ENCODE measurements at places on chromosomes 4 and X. TPM values are rescaled to one million over a fixed set of nuclear protein-coding genes. Genes with fewer than 3 reads are reported as not detected.

GRCh38 chr4:61919561-61919960 lies 719.4 kb downstream of the ADGRL3 start:
- H3K27ac ChIP-seq = no peak overlapping the region
- H3K36me3 ChIP-seq = no peaks in the 10 kb centered on the region
- no peaks in the 10 kb centered on the region for H3K4me1 ChIP-seq
- no peak overlapping the region for H3K4me3 ChIP-seq

- H3K4me3 ChIP-seq = no peak overlapping the region
- DNase-seq = no peak
- H3K4me1 ChIP-seq = no peaks in the 10 kb centered on the region
- no peaks in the 10 kb centered on the region for H3K36me3 ChIP-seq
- H3K27me3 ChIP-seq = peaks cover 15% of the 10 kb centered on the region
Observed at GRCh38 chr4:41080976-41081375, 133.4 kb downstream of the APBB2 start.

PCDH7 gene
- not detected for total RNA-seq

DNA sequence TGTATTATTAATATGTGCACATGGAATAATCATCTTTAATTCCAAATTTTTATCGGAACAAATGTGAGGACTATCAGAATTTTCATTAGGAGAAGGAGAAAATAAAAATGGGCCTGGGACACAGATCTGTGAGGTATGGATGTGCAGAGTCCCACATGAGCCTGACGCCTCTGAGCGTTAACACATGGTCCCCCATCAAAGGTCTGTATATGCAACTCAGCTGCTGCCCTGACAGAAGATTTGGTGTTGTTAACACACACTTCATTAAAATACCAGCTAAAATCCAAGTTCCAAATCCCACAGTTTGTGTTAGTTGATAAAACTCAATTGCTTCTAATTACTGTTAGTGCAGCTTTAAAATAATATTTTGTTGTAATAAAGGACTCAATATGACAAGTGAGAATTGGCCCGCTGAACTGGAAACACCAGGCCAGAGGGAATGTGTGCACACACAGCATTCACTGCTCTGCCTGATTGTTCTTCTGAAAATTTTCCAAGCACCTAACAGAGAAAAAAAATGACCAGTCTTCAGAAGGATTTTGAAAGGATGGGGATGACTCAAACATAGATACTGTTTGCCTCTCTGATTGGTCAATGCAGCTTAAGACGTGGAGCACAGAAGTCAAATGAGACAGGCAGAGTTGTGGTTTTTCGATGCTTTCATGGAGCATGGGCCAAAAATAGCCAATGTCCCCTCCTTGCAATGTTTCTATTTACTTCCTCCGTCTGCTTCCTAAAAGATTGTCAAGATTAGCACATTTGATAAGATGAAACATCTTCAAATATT lies 266.6 kb downstream of the NKX6-1 start:
- no peak for DNase-seq
- no peaks in the 10 kb centered on the region for H3K4me1 ChIP-seq
- peaks cover 2% of the 10 kb centered on the region for H3K27me3 ChIP-seq

DNA sequence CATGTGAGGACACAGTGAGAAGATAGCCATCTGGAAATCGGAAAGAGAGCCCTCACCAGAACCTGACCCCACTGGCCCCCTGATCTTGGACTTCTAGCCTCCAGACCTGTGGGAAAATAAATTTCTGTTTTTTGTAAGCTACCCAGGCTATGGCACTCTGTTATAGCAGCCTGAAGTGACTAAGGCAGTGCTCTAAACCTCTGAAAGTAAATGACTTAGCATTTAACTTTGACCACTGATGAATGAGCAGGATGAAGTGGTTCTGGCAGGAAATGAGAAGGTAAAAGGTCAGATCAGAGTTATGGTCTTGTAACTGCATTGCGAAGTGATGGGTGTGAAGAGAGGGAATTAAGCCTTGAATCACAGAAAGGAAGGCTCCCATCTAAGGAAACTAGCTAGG lies 17.0 kb downstream of the GPAT3 start:
- peaks cover 7% of the 10 kb centered on the region for H3K4me1 ChIP-seq
- DNase-seq = no peak
- no peak overlapping the region for H3K4me3 ChIP-seq
- no peaks in the 10 kb centered on the region for H3K27me3 ChIP-seq
- H3K36me3 ChIP-seq = no peaks in the 10 kb centered on the region

- peaks cover 9% of the 10 kb centered on the region for H3K4me1 ChIP-seq
- no peaks in the 10 kb centered on the region for H3K36me3 ChIP-seq
- H3K27me3 ChIP-seq = no peaks in the 10 kb centered on the region
- H3K27ac ChIP-seq = no peak overlapping the region
Observed at GRCh38 chr4:38925492-38926413, 58.1 kb downstream of the FAM114A1 start.

- no peaks in the 10 kb centered on the region for H3K36me3 ChIP-seq
- H3K4me3 ChIP-seq = no peak overlapping the region
- no peak overlapping the region for H3K27ac ChIP-seq
- no peaks in the 10 kb centered on the region for H3K27me3 ChIP-seq
- H3K4me1 ChIP-seq = no peaks in the 10 kb centered on the region
Observed at GRCh38 chr4:186770481-186771175, 47.0 kb upstream of the FAT1 start.

DNA sequence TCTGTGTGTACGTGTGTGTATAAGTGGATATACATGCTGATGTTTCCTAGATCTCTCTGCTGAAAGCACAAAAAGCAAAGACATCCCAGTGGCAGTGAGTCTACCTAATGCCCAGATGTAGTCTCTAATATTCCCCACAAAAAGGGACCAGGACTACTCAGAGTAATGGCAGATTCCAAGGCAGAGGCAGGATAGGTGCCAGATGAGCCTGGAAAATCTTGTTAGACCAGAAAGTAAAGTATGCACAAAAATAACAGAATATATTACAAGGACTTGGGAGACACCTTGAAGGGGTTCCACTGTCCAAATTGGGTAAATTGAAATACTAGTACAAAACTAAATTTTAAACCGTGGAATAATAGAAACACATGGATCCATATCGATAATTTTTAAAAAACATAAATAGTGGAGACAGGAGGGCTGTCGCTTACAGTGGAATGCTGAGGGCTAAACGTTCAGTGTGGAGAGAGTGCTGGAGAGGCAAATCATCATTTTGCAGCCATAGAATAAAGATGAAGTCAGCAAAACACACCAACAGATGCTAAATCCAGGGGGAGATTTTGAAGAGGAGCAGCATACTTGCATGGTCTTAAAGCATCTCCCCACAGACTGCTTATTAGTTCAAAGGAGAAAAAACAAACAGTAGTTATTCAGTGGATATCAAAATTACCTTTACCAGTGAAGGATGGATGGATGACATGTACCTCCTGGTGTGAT lies 123.4 kb upstream of the TSPAN5 start:
- H3K4me1 ChIP-seq = no peaks in the 10 kb centered on the region
- no peak overlapping the region for H3K4me3 ChIP-seq
- DNase-seq = no peak
- no peak overlapping the region for H3K27ac ChIP-seq

APELA gene
- total RNA-seq = not detected

ELF4 gene
- total RNA-seq = 27.5 TPM

FAT1 gene
- 0.02 TPM for total RNA-seq

- H3K4me1 ChIP-seq = peaks cover 6% of the 10 kb centered on the region
- peak; percentile 4 for DNase-seq
- H3K36me3 ChIP-seq = peaks cover 3% of the 10 kb centered on the region
- H3K27me3 ChIP-seq = no peaks in the 10 kb centered on the region
- no peak overlapping the region for H3K4me3 ChIP-seq
Observed at GRCh38 chrX:129545408-129545807, 5.3 kb downstream of the OCRL start.

DNA sequence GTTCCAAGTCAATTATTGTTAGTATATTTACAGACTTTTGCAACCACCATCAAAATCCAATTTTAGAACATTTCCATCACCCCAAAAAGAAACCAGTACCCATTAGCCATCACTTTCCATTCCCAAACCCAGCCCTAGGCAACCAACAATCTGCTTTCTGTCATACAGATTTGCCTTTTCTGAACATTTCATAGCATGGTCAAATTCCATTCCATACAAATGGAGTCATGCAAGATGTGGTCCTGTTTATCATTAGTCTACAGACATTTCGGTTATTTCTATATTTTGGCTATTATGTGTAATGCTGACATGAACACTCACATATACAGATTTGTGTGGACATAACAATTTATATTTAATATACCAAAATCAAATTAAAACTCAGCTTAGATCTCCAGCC lies 508.7 kb downstream of the ZNF674 start:
- H3K27me3 ChIP-seq = peaks cover 4% of the 10 kb centered on the region
- no peak overlapping the region for H3K27ac ChIP-seq
- H3K4me3 ChIP-seq = no peak overlapping the region
- DNase-seq = no peak

DNAJB14 gene
- total RNA-seq = 46.2 TPM

GRCh38 chr4:98890702-98891455 lies 38.1 kb downstream of the EIF4E start:
- H3K27ac ChIP-seq = no peak overlapping the region
- H3K27me3 ChIP-seq = no peaks in the 10 kb centered on the region
- H3K4me3 ChIP-seq = no peak overlapping the region
- no peak for DNase-seq

ASB9 gene
- total RNA-seq = 0.32 TPM

SAGE1 gene
- not detected for total RNA-seq

DNA sequence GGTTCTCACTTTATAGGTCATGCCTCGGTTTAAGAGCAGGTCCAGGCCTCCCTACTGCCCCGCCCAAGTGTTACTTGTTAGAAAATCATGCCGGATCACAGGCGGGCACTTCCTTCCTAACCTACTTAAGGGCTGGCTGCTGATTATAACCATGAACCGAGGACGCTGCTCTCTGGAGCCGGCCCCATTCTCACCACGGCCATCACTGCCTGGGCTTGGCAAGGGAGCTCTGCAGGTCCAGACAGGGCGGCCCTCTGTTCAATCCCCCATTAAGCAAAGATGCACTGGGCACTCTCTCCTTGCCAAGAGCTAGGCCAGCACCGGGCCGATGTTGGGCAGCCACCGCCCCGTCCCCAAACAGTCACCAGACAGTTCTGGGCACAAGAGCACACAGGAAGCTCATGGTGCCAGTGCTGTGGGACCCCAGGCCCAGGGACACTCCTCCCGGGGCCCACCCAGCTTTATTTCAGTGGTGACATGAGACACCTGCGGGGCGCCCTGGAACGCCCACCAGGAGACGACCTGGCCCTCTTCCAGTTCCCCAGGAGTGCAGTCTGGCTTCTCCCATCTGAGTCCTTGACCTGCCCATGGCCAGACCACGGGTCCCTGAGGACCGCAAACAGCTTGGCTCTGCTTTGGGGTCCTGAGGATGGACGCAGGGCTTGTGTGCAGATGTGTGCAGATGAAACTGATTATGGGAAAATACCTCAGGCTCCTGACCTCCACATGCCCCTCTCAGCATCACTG lies 44.0 kb downstream of the ABLIM2 start:
- H3K4me1 ChIP-seq = no peaks in the 10 kb centered on the region
- DNase-seq = no peak
- H3K27ac ChIP-seq = no peak overlapping the region
- H3K36me3 ChIP-seq = no peaks in the 10 kb centered on the region
- no peak overlapping the region for H3K4me3 ChIP-seq

ADH1B gene
- total RNA-seq = not detected

EREG gene
- not detected for total RNA-seq

GRCh38 chrX:42143866-42144592 lies 220.7 kb upstream of the CASK start:
- no peak overlapping the region for H3K4me3 ChIP-seq
- no peaks in the 10 kb centered on the region for H3K36me3 ChIP-seq
- H3K27ac ChIP-seq = no peak overlapping the region
- H3K4me1 ChIP-seq = no peaks in the 10 kb centered on the region
- H3K27me3 ChIP-seq = peaks cover 2% of the 10 kb centered on the region
- no peak for DNase-seq

DNA sequence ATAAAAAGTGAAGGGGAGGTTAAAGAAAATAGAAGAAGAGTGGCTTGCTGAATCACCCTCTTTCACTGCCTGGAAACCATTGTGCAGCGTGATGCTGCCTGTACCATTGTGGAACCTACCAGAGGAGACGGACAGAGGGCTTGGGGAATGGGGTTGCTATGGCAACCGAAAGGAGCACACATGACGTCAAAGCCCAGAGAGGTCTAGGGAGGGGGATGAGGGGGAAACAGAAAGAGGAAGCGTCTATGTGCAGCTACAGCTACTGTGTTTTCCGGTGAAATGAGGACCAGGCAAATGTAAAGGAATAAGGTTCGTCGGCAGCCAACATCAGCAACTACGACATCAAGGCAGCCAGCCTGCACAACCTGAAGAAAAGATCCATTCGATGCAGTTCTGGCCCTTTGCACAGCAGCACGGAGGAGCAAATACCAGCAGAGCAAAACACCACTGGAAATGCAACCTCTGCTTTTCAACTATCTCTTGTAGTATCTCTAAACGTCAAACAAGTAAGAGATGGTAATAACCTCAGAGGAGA lies at the start of gene MAPK10:
MAPK10 (minus strand) TSS at position 110 of the 535 bp plus-strand sequence.
- peak; percentile 69 for DNase-seq
- no peaks in the 10 kb centered on the region for H3K36me3 ChIP-seq
- H3K27ac ChIP-seq = peak within 1 kb of the TSS; percentile 17

DNA sequence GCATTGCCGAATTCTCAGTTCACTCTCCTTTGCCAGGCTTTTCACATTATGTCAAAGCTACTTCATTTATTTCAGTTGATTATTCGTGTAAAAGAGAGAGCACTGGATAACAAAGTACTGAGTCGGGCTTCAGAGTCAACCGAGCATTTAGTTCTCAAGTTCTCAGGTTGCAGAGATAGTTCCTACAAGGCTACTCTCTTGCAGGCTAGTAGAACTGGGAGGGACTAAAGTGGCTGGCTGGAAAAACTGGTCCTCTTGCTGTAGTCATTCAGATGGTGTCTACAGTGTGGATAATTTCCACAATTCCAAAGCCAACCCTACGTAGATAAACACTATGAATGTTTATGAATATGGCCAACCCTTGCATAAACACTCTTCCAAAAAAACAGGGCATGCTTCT lies 4.6 kb upstream of the CCNG2 start:
- H3K27ac ChIP-seq = no peak overlapping the region
- no peaks in the 10 kb centered on the region for H3K36me3 ChIP-seq
- DNase-seq = no peak
- H3K27me3 ChIP-seq = no peaks in the 10 kb centered on the region
- H3K4me3 ChIP-seq = no peak overlapping the region

DNA sequence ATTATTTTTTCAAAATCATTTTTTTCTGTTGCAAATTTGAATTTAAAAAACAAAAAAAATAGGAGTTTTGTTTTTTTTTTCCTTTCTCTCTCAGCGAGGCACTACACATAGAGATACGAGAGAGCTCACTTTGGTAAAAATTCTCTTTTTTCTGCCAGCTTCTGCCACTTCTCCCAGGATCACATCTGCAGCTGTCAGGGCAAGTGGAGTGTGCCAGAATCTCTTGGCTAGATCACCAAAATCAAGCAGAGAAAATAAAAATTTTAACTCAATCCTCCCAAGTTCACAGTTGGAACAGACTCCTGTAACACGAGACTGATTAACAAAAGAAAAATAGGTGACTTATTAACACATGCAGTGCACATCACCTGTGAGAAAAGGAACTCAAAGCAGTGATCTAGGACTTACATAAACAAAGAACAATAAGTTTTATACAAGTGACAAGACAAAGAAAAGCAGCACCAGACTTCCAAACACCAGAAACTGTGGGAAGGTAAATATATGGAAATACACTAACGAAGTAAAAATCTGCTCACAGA lies 213.2 kb upstream of the ZFP42 start:
- no peak overlapping the region for H3K27ac ChIP-seq
- H3K27me3 ChIP-seq = no peaks in the 10 kb centered on the region
- no peaks in the 10 kb centered on the region for H3K4me1 ChIP-seq
